ENCODE measurements at places on chromosomes 2 and 18.

DNA sequence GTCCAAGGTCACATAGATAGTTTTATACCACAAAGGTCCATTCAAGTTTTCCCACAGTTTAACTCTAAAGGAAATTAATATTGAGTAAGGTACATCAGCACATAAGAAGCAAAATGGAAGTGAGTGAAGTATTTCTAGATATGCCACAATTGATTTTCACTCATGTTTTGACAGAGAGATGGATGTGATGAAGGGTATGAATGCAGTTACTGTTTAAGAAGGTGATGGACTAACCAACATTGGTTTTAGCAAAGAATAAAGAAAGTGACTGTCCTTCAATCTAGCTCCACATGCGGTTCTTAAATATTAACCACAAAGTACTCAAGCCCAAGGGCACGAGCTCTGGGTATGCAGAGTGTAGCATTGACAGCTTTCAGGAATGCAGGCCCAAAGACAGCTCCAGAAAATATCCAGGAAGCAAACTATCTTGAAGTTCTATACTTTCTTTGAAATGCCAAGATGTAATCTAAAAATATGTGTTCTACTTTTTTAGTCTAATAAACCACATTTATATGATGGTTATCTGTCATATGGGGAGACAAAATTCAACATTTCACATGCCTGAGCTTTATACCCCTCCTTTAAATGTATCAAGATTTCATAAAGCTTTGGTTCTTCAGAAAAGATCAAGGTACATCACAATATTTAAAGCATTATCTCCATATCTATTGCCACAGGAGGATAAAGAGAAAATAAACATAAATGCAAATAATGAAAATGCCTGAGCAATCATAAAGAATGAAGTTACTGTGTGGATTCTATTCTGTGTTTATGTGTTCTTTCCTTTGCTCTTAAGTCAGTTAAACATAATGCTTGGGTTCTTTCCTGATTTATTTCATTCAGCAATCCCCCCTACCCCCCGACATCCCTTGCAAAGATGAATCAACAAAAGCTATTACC is 6.7 kb upstream of the SCN1A start:
- no peak for DNase-seq

- DNase-seq: no peak
These were observed 68.1 kb upstream of the ZNF804A start for GRCh38 chr2:184530239-184530638.

DNA sequence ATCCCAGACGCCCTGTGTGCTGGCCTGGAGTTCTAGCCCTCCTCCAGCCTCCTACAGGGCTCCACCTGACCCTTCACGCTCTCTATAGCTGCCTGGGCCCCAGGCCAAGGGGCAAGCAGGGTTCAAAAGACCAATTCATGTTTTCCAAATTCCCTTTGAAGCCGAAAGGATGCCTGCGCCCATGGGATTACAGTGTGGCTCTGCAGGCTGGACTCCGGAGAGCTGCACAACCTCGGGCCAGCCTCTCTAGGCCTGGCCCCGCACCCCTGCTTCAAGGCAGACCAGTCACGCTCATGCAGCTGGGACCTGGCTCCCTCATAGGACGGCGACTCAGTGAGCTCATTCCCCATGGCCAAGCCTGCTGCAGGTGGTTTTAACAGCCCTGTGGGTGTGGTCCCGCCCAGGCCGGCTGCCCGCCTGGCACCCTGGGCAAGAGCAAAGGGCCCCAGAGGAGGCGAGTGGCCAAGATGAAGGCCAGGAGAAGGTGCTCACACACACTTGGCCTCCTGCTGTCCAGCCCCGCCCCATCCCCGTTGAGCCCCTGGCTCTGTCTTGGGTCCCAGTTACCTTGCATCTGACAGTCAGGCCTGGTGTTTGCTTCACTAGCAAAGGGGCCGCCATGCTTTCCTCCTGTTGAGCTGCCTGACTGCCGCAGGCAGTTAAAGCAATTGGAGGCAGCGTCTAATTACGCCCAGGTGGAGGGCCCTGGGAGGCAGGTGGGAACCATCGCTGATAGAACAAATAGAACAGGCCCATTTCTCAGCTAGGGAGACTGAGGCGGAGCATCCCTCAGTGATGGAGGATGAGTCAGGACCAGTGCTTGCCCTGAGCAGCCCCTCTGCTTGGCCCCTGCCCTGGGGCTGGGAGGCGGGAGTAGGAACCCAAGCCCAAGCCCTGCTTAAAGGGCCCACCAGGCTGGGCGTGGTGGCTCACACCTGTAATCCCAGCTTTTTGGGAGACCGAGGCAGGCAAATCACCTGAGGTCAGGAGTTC is 56.9 kb downstream of the SMAD7 start:
- DNase-seq: no peak

GRCh38 chr2:217420854-217421253 is 561.0 kb upstream of the TNP1 start:
- DNase-seq: no peak

DNA sequence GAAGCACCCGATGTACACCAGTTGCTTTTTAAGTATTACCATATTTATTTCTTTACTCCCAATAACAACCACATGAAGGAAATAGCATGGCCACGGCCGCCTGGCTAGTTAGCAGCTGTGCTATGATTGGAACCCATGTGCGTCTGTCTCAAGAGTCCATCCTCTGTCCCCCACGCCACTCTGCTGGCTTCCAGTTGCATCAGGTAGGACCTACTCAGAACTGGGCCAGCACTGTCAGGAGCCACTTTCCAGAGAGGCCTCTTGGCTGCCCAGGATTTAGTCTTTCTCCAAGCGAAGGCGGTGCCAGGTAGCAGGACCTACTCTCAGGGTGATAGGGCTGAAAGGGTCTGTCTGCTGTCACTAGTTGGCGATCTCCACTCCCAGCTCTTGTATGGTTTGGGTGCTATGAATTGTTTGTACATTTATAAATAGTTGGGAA is 22.1 kb downstream of the ASB18 start:
- no peak for DNase-seq

All from activated naive CD4-positive, alpha-beta T cell (primary cell).